ENCODE measurements at places on chromosomes 13 and 19.

DNA sequence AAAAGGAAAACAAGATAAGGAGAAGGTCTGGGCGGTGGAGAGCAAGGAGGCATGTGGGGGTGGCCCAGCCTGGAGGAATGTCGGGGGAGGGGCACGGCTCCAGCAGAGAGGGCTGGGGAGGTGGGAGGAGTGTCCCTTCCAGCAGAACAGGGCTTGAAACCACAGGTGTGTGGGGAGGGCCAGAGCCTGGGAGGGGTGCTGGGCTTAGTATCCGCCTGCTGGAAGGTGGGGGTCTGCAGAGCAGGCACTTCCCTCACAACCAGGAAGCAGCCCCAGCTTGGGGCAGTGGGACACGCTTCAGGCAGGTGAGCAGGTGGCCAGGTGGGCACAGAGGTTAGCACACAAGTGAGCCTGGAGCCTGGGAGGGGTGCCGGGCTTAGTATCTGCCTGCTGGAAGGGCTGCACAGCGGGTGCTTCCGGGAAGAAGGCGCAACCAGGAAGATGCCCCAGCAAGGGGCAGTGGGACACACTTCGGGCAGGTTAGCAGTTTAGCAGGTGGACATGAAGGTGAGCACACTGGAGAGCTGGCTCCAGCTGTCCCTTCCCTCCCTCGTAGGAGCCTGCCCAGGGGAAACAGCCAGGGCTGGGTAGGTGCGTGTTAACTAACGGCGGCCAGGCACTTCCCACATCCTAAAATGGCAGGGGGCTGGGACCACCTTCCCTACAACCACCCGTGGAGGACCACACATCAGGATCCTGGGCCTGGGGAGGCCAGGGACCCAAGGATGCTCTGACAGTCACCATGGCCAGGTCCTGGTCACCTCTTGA lies 3.0 kb downstream of the GAS6 start:
- DNase-seq: no peak

DNA sequence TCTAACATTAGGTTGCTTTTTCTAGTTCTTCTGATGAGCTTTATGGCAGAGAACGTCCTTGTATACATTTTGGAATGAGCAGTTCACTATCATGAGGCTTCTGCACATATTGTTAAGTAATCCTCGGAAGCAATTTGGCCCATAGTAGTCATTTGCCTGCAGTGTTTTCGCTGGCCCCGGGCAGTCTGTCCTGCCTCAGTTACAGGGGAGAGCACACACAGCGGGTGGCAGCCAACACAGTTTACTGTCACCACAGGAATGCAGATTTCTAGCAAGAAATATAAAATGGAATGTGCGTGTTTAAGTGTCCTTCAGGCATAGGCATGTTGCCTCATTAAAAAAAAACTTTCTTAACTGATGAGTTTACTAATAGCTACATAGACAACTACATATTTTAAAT lies 71.5 kb upstream of the GJB6 start:
- DNase-seq: no peak

- DNase-seq: no peak
Observed at GRCh38 chr19:1307755-1308303, 22.2 kb downstream of the EFNA2 start.

- no peak for DNase-seq
Observed at GRCh38 chr13:22662771-22663170, 518.0 kb upstream of the SGCG start.

- DNase-seq: no peak
Observed at GRCh38 chr13:77874406-77874805, 44.2 kb downstream of the EDNRB start.

- DNase-seq: no peak
Observed at GRCh38 chr13:95982144-95982543, 71.1 kb downstream of the UGGT2 start.

DNA sequence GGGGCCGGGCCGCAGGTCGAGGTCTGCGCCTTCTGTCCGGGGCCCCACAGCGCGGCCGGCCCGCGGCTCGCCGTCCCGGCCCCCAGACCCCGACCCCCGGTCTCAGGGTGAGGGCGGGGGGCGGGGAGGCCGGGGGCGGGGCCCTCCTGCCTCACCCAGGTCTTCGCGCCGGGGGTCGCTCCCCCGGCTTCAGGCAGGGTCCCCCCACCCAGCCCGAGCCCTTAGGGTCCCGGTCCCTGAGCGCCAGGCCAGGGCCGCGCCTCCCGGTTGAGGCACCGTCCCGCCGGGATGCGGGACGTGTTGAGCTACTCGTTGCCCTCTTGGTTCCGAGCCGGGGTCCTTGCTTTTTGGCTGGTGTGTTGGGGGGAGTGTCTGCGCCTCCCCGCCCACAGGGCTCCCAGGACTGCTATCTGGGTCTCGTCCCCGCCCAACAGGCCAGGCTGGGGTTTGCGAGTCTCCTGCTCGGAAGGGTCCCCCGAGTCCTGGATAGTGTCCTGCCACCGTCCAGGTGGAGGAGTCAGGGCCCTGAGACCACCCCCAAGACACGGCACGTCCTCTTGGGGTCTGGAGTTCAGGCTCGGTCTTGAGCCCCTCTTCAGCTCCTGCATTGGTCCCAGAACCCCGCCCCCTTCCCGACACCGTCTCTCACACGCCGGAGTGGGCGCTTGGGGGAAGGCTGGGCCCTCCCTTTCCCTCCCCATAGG lies 452 bp downstream of the PIAS4 start:
- DNase-seq: no peak

- no peak for DNase-seq
Observed at GRCh38 chr13:97018029-97018819, 23.9 kb upstream of the OXGR1 start.

GRCh38 chr19:11166281-11167142 lies 10.9 kb upstream of the SPC24 start:
- DNase-seq: no peak

GRCh38 chr19:50449236-50449899 lies 16.7 kb downstream of the MYBPC2 start:
- no peak for DNase-seq

GRCh38 chr13:98877936-98878335 lies 99.9 kb downstream of the DOCK9 start:
- no peak for DNase-seq

DNA sequence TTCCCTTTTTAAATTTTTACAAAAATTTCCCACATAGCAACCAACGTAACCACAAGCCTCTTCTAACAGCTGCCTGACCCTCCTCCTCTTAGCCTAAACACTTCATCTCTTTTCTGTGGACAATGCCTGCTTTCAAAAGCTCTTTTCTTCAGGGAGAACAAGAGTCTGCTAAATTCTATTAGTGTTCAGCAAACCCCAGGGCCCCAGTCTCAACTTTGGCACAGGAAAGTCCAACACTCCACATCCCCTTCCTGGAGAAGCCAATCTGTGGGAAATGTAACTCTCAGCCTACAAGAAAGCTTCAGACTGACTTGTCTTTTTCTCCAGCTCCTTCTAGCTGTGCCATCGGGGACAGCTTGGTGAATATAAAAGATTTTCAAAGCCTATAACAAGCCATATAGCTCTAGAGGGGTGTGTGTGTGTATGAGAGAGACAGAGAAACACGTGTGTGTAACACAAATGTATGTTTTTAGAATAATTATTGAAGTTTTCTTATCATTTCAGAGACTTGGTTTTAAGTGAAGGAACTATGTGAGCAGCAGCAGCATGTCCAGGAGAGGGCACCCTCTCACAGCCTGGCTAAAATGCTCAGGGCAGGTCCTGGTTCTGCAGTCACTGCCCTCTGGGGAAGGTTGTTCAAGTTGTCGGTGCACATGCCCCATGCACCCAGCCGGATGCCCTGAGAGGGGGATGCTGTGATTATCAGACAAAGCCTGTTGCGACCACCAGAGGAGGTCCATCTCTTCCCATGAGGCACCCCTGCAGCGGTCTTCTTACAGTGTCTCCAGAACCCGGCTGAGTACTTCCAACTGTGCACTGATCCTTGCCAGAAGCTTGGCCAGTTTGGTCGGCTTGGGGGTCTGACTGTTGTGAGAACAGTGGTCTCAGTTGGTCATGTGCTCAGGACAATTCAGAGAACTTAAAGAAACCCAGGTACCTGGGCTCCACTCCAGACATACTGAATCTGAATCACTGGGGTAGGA lies 34.4 kb downstream of the CCDC70 start:
- no peak for DNase-seq

DNA sequence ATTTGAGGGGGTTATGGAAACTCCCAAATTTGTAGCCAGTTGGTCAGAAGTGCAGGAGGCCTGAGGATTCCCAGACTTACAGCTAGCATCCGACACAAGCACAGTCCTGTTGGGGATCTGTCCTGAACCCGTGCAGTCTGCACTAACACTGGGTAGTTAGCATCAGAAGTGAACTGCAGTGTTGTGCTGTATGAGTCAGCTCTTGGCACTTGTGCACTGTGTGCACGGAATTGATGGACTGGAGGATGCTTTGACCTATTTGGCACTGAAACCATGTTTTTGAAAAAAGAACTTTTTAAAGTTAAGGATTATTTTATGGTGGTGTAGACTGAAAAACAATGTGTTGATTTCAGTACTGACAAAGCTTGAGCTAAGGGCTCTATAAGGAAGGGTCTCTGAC lies 279.0 kb downstream of the NHLRC3 start:
- no peak for DNase-seq

GRCh38 chr19:19262190-19263057 lies 10.7 kb downstream of the TM6SF2 start:
- DNase-seq: no peak

GRCh38 chr13:36857253-36857652 lies 38.2 kb downstream of the RFXAP start:
- no peak for DNase-seq

- no peak for DNase-seq
Observed at GRCh38 chr19:40281381-40282208, 3.5 kb downstream of the AKT2 start.

DNA sequence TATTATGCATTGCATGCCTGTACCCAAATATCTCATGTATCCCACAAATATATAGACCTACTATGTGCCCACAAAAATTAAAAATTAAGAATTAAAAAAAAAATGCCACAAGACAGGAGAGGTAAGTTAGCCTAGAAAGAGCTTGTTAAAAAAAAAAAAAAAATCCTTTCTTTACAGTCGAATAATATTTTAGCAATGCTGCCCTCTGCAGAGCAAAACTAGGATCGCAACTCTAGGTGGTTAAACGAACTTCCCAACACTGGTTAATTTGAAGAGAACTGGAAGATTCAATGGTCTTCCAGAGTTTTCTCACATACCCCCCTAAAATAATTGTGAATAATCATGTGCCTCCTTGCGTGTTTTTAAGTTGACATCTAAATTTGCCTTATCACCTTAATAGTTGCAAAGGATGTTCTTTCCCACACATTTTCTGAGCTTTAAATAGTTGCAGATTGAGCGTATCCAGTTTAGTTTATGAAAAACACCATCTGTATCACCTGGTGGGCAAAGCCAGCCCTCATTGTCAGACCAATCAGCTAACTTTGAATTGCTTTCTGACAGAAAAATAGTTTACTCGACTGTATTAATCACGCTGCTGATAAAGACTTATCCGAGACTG lies 47.4 kb upstream of the RCBTB2 start:
- peak; percentile 51 for DNase-seq

DNA sequence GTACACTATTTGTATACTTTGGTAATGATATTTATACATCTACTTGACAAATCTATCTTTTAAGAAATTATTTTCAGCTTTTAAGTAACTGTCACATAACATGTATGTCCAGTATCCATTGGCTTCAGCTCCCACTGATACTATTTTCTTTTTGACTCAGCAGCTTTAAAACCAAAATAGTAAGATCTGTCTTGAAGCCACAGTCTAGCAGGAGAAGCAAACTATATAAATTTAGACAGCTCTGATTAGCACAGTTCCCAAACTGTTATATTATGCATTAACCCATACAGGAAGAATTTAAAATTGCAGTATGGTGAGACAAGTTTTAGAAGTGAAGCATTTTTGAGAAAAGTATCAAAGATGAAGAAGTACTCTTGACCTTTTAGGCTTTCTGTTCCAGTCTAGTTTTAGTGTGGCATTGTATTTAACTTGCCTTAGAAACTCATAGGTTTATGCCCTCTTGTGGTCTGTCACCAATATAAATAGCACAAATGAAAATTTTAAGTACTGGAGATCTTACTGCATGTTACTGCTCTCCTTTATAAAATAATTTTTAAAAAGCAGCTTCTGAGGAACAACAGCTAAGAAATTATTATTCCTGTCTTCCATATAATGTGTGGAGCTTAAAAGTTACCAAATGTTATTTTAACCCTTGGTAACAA lies 24.7 kb downstream of the URI1 start:
- DNase-seq: no peak

GRCh38 chr19:12260236-12260635 lies 34.4 kb downstream of the ZNF44 start:
- no peak for DNase-seq

DNA sequence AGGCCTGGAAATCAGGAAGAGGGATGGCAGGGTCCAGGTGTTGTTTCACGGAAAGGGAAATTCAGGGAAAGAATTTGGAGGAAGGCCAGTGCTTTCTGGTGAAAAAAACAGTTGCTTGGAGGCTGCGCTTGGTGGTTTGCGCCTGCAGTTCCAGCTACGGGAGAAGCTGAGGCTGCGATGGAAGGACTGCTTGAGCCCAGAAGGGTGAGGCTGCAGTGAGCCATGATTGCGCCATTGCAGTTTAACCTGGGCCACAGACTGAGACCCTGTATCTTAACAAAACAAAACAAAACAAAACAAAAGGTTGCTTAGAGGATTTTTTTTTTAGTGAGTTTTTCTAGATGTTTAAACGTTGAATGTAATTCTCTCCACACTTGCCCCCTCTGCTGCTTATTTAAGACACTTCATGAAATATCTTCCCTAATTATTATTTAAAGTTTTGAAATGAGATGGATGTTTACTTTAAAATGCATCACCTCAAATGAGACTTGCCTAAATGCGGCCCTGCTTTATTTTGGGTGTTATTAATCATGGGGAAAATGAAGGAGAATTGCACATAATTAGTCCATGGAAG lies 75.4 kb upstream of the TRPC4 start:
- no peak for DNase-seq

- no peak for DNase-seq
Observed at GRCh38 chr19:19338082-19338481, 17.5 kb downstream of the MAU2 start.

GRCh38 chr19:38836983-38837626 lies 5.5 kb upstream of the ECH1 start:
- no peak for DNase-seq

GRCh38 chr19:17762505-17763229 lies 11.4 kb downstream of the FCHO1 start:
- no peak for DNase-seq

GRCh38 chr19:19416280-19416679 lies 10.8 kb downstream of the GATAD2A start:
- DNase-seq: no peak

DNA sequence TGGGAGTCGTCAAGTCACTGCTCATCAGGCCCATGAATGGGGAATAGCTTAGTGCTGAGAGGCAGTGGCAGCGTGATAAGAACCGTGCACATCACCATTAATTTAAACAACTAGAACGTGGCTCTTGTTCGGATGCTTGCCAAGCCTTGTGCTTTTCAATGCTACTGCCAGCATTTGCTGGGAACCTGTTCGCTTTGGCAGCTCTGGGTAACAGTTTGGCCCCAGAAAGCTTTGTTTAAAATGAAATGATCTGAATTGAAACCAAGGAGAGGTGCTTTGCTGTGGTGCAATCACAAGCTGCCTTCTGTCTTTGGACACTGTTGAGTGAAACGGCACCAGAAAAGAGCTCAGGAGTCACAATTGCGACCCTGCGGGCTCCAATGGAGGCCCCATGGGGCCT lies 53.5 kb upstream of the OLFM4 start:
- DNase-seq: no peak
